ENCODE measurements at places on chromosomes 6 and 20.
A peak's percentile ranks its signal among the peaks of the same experiment; 100 is the strongest.

DNA sequence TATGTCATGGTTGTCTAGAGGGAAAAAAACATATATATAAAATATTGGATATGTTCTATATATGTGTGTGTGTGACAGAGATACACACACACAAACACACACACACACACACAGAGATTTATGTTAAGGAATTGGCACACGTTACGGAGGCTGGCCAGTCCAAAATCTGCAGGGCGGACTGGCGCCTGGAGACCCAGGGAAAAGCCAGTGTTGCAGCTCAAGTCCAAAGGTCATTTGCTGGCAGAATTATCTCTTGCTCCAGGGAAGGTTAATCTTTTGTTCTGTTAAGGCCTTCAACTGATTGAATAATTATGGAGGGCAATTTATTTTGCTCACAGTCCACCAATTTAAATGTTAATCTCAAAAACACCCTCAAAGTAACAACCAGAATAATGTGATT, 37.5 kb upstream of the PDE7B start:
- DNase-seq, result no peak

GRCh38 chr6:29702519-29703103, 20.6 kb upstream of the HLA-F start:
- no peak for DNase-seq

GRCh38 chr6:56522495-56523270, 120.0 kb downstream of the DST start:
- DNase-seq, result no peak

DNA sequence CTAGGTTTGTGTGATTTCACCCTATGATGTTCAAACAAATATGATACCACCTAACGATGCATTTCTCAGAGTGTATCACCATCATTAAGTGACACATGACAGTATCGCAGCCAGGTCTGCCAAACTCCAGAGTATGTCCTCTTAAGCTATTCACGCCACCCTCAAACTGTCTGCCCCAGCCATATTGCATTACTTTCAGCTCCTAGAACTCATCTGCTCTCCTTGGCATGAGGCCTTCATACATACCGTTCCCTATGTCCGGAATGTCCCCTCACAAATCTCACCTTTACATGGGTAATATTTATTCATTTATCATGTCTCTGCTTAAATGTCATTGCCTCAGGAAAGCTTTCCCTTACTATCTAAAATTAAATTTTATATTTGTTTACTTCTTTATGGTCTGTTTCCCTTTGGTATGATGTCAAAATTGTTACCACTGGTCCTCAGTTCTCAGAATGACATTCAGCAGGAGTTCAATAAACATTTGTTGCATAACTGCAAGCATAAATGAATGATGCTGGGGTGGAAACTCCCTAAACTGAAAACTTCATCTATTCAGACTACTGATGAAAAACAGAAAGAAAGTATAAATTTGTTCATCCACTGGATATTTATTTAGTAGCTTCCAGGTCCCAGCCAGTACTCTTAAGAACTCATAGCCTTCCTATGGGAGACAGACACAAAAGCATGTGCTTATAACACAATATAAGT, 3.2 kb downstream of the SESN1 start:
- DNase-seq, result no peak

- DNase-seq, result no peak
Observed at GRCh38 chr6:26056583-26057350, 30.5 kb upstream of the HFE start.

DNA sequence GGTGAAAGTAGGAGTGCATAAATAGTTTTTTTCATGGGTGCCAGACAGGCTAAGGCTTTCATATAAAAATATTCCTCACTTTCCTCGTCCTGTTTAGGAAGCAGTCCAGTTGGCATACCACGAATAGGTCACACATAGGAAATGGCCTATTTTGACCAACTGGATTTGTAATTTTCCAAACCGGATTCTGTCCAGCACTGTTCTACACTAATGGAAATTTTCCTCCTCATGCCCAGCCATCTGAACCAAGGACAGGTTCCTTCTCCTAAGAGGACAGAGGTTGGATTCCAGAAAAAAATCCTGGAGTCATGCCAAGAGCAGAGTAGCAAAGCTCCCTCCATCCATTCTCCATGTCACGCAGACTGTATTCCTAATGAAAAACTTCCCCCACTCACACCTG, 43.1 kb downstream of the PANK2 start:
- DNase-seq, result no peak

DNA sequence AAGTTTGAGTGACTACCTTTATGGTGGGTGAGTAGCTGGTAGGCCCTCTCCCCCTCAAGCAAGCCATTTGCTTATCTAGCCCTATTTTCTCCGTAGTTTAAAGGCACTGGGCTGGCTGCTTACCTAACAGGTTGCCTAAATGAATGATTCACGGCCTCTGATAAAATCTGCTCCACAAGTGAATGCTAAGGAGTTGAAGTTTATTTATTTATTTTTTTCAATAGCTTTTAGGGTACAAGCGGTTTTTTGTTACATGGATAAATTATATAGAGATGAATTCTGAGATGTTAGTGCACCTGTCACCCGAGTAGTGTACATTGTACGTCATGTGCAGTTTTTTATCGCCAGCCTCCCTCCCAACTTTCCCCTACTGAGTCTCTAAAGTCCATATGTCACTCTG, 8.3 kb upstream of the CDH26 start:
- no peak for DNase-seq

DNA sequence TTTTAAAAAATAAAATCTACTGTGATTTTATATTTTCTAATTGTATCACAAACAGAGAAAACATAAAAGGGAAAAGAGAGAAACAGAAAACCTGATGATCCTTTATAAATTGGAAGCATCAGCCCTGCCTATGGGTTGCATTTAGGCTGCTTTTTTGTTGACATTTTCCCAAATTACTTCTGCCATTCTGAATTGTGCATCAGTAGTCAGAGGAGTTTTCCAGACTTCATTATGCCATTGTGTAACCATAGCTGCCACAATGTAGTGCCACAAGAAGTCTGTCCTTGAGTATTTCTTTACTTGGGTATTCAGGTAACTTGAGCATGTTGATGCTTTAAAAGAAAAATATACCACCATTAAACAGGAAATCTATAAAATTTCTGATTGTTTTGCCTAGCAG, 130.3 kb downstream of the HACE1 start:
- DNase-seq, result no peak

- no peak for DNase-seq
Observed at GRCh38 chr6:31922942-31923341, 4.6 kb upstream of the C2 start.

- DNase-seq, result no peak
Observed at GRCh38 chr6:41726876-41727275, 8.5 kb downstream of the TFEB start.

DNA sequence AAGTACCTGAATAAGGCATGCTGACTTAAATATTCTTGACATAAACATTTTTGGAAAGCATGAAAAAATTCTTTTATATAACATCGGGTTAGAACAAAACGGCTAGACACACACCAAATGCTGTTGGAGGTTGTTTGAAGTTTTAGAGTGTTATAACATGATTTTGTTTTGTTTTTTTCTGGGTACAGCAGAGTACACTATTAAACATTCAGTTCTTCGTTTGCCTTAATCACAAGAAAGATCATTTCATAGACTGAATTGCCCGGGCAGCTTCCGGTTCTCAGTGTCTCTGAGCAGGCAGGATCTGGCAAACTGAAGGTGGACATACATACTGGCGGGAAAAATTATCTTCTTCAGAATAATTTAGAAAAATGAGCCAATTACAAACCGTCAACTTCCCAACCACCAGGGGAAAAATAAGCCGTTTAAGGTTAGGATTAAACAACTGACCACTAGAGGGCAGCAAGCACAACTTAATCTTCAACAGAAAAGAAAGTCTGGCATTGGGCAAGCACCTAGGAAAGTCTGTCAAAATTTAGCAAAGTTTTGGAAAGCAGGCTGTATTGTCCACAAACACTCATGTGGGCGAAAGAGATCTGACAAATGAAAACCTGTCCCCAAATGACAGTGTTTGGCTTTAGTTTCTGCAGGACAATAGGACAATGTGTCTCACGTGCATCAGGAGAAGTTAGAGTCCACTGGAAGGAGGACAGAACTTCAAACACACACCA, 15.0 kb downstream of the ZNF217 start:
- DNase-seq, result peak; percentile 88

- DNase-seq, result no peak
Observed at GRCh38 chr6:26286168-26286877, 78.7 kb upstream of the BTN3A2 start.

DNA sequence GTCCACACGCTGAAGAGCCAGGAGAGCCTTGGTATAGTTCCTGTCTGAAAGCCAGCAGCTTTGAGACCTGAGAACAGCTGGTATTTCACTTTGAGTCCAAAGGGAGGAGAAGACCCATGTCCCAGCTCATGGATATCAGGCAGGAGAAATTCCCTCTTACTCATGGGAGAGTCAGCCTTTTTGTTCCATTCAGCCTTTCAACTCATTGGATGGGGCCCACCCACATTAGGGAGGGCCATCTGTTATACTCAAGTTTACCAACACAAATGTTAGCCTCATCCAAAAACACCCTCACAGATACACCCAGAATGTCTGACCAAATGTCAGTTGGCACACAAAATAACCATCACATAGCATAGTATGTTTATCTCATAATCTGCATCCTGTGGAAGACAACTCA, 80.1 kb downstream of the GMDS start:
- DNase-seq, result no peak

DNA sequence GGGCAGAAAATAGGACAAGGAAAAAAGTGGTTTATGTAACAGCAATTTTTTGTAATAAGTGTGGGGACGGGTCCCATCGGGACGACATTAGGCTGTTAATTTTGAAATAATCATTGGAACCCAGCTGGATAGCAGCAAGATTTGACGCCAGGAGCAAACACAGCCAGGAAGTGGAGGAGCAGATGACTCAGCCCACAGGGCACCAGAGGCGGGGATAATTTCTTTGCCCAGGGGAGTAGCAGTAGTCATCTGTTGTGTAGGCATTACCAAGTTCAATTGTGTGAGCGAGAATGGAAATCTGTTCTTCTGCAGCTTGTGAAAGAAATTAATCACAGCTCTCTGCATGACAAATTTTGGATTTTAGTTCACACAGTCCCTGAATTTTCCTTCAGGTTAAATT, 22.6 kb upstream of the RIN2 start:
- peak; percentile 93 for DNase-seq

DNA sequence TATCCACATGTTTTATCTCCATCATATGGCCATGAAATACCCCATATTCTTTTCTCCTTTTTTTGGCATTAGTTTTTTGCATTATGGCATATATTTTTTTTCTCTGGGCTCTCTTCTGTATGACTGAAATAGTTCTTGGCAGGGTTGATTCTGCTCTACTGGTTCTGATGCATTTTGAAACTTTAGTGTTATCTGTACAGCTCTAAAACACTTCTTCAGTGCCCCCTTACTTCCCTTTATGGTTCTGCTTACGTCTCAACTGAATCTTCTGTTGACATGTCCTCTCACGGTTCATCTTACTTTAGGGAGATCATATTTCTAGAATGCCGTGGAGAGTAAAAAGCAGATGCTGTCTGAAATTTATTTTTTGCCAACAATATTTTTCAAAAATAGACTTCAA, 23.2 kb upstream of the TXNDC5 start:
- no peak for DNase-seq

- DNase-seq, result no peak
Observed at GRCh38 chr6:169912266-169913095, 161.1 kb downstream of the ERMARD start.

DNA sequence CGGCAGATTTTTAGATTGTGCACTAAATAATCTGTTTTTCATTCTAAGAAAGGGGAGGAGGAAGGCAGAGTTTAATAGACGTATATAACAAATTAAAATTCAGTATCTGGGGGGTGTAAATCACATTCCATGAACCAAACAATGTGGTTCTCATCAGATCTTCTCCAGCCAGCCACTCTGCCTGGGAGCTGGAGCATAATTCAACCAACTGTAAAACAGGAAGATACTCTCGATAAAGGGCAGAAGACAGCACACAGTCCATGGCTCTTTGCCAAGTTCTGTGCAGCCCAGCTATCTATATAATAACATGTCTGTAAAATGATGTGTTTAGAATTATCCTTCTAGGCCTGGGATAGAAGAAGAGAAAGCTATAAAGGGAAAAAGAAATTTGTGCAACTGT, 289.9 kb upstream of the ZFP64 start:
- no peak for DNase-seq

DNA sequence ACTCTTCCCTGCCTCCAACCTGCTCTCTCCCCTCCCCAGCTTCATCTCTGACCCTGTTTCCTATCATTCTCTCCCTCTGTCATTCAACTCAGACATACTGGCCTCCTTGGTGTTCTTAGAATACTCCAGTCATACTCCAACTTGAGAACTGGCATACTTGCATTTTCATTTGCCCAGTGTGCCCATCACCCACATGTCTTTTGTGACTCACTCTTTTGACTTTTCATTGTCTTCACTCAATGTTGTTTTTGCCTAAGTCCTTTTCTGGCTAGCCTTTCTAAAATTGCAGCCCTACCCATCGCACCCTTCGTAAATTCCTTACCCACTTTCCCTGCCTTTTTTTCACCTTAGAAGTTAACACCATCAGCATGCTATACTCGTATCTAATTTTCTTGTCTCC, 77.0 kb upstream of the CD2AP start:
- no peak for DNase-seq

GRCh38 chr6:73558624-73559398, 38.0 kb upstream of the EEF1A1 start:
- no peak for DNase-seq

DNA sequence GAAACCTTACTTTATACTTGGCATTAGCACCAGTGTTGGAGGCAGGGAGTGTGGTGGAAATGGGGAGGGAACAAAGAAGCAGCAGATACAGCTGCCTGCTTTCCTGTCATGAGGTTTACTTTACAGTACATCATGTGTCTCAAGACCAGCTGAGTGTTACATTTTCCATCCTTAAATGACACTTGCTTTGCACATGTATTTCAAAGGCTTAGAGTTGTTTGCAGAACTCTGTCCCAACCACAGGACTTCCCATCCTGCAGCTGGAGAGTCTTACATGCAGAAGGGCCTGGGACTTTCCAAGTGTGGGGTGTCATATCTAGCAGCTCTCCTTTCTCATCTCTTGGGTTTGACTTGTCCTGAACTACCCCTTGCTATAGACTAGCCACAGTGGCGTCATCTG, 395.9 kb downstream of the DHX35 start:
- no peak for DNase-seq

DNA sequence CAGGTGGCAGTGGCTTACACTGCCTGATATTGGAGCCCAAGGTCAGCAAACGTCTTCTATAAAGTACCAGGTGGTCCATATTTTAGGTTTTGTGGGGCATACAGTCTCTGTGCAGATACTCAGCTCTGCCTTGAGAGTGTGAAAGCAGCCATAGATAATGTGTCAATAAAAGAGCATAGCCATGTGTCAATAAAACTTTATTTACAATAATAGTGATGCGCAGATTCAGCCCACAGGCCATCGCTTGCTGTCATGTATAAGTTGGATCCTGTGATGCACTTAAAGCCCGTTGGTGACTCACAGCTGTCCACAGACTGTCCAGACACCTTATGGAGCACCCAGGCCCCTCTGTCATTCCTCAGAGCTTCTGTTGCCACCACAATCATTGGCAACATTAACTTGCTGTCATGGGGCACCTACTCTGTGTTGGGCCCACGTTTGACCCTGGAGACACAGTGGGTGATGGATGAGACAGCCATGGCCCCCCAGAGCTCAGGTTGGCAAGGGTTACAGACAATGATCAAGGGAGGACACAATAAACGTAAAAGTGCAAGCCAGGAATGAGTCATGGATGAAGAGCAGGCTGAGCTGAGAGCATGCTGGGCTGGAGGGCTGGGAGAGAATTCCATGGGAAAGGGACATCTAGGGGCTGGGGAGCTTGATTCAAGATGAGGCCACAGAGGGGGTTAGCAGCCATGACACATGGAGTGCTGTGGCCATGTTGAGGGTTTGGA, 173.6 kb downstream of the TAF4 start:
- DNase-seq, result no peak

GRCh38 chr20:24691901-24692351, 222.5 kb downstream of the SYNDIG1 start:
- DNase-seq, result no peak
